Left ventricle myocardium superior (tissue), 1 donor: ENCODE measurements at places on chromosomes 4 and X. TPM values are rescaled to one million over a fixed set of nuclear protein-coding genes. Genes with fewer than 3 reads are reported as not detected.
A peak's percentile ranks its signal among the peaks of the same experiment; 100 is the strongest.

DNA sequence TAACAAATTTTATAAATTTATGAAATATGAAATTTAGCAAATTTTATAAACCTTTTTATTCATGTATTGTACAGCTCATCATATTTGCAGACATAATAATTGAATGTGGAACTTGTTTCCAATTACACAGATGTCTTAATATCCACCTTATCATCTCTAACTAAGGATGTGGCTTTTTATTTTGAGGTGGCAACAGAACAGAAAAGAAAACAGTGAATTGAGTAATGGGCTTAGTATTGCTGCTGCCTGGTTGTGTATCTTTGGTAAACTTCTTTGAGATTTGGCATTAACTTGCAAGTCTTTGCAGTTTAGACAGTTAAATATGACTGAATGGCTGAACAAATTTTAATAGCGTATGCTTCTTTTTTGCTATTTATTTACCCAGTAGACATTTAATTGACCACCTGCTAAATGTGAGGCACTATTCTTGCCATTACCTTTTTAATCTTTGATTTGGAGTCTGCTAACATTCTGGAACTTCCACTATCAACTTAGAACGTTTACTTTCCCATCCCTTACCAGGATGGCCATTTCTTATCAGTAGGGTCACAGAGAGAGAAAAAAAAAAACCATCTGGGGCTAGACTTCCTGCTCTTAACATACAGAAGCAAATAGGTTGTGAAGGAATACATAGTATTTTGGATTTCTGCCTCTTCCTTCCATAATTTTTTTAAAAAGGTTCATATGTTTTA lies 44.8 kb downstream of the CLCN3 start:
- no peak for DNase-seq

DNA sequence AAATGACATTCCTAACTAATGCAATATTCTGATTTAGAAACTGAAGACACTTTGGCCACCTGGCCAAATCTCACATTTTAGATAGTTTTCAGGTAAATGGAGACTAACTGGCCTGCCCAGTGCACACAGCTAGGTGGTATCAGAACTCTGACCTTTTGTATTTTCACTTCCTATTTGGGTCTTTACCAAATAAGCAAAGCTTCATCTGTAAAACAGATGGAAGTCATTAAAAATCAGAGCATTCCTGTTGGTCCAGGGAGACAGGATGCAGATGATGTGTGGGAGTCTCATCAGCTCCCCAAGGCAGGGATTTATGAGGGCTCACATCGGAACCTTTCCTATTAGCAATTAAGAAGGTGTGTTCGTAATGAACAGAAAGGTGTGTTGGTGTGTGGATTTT lies 57.7 kb downstream of the ARHGAP10 start:
- no peak for DNase-seq

DNA sequence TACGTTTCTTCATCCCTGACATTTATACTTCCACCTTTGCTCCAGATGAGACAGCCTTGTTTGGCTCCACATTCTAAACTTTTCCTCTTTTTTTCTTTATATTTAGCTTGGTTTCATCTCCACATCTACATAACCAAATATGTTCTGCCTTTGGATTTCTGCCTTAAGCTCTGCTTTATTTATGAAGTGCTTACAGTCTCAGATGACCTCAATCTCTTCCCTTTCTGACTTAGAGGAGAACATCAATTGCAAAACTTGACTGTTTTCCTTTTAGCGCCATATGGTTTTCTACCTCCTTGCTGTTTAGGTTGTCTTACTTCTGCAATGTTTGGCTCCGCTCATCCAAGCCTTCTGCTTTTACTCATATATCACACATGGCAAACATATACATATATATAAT lies 7.5 kb downstream of the ASB5 start:
- DNase-seq = no peak

GRCh38 chrX:153781428-153782047 lies 697 bp downstream of the SRPK3 start:
- DNase-seq = peak; percentile 59

- no peak for DNase-seq
These were observed 40.4 kb upstream of the TLR2 start for GRCh38 chr4:153643406-153644383.

DNA sequence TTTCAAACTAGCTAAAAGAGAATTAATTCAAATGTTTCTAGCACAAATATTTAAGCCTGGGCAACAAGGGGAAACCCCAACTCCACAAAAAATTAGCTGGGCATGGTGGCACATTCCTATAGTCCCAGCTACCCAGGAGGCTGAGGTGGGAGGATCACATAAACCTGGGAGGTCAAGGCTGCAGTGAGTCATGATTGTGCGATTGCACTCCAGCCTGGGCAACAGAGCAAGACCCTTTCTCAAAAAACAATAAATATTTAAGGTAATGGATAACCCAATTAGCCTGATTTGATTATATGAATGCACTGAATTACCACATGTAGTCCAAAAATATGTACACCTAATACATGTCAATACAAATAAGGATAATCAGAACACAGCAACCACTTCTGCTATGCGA lies 14.3 kb downstream of the RCHY1 start:
- DNase-seq = no peak

DNA sequence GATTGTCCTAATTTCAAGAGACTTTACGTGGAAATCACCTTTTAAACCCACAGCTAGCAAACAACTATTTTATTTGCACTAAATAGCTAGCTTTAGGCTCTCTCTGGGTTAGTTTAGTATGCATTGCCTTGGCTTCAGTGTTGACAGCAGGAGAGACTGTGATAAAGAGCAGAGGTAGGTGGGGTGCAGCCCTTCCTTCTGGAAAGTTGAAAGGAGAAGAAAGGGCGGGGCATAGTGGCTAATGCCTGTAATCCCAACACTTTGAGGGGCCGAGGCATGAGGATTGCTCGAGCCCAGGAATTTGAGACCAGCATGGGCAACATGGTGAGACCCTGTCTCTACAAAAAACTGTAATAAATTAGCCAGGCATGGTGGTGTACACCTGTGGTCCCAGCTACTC lies 29.0 kb upstream of the TMEM154 start:
- no peak for DNase-seq

DNA sequence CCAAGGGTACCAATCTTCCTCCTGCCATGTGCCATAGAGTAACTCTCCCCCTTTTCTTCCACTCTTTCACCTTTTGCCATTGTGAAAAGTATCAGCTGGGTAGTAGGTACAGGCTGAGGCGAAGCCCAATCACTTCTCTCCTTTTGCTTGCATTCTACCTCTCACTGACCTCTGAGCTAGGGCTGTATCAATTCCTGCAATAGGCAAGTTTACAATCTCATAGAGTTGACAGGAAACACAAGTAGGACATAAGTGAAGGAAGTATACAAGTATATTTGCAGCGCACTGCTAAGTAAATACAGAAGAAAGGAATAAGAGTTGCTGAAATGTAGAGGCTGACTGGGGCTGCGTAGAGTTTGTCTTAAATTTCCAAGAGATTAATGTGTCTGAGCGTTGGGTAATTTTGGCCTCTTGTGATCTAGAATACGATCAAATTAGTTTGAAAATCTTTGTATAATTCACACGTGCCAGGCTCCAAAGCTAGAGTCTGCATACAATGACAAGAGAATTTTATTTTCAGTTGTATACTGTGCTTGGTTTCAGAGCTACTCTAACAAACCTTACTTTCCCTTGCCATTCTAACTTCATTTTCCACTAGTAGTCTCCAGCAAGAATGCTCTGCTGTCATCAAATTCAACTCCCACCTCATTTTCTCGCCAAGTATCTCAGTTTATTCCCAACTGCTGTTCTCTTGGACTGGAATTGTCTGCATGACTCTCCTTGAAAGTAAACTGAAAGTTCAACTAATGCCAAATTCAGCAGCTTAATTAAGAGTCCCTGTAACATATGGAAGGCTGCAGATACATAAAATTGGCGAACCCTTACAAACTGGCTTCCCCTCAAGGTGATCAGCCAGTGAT lies 90.3 kb downstream of the ATP11C start:
- DNase-seq = no peak

GRCh38 chrX:112083624-112084326 lies 1.2 kb upstream of the TRPC5 start:
- no peak for DNase-seq

DNA sequence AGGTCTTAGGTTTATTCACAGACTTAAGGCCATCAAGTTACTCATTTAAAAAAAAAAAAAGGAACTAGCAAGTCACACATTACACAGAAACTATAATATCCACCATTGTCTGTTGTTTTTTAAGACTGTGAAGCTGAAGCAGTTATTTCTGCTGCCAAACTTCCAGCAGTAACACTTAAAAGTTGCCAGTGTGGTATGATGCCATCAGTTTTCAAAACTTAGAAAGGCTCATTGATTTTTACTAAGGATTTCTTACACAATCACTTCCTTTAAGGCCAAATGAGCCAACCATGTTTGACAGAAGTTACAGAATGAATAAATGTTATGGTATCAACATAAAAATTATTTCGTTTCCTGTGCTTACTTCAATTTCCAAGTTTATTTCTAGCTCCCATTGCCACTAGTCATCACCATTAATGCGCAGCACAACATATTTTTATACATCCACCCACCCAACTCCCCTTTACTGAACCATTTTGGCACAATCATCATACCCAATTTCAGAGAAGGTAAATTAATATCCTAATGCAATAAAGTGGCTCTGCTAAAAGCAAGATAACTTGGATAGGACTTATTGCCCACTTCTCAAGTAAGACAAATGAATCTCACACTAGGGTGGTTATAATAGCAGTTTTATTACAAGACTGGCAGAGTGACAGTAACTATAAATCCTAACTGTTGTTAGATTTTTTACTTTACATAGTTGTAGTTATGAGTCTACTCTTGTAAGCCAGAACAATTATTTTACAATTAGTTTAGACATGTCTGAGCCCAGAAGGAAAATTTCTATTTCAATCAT lies 13.1 kb downstream of the PDGFC start:
- DNase-seq = no peak

DNA sequence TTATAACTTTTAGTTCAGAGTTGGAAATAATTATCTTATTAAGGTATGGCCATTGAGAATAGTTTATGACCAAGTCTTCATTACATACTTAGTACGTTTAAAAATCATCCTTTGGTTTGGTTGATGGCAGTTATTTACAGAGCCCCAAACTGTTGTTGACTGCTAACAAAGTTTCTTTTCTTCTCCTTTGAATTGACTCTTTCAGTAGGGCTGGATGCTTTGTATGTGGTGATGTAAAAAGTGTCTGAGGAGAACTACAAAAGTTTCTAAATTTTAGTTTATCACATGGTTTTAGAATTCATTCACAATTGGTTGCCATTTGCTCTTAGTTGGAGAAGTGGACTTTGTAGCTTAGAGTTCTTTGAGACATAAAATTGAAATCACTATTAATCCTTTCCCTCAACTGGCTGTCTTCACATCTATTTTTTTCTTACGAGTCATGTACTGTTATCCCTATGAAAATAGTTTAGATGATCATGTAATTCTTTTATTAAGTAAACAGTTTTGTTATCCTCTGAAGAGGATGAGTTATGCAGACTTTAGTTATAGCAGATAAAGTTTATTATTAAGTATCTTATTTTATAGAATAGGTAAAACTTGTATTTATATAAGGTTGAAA lies 14.8 kb downstream of the PTPN13 start:
- no peak for DNase-seq

DNA sequence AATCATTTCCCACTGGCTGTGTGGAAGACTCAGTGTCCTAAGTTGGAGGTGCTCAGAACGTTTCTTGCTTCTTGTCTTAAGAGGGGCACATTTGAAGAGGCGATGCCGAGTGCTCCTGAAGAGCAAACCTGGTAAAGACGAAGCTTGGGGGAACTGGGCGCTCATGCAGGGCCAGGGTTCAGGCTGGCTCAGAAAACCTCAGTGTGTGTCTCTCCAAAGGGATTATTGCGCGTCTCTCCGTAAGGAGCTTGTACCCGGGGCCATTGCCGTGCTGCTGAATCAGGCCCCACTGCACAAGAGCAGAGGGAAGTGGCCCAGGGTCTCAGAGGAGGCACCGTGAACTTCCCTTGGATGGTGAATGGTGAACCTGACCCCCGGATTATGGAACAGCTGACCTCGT lies 44.4 kb downstream of the PSAPL1 start:
- DNase-seq = no peak

DNA sequence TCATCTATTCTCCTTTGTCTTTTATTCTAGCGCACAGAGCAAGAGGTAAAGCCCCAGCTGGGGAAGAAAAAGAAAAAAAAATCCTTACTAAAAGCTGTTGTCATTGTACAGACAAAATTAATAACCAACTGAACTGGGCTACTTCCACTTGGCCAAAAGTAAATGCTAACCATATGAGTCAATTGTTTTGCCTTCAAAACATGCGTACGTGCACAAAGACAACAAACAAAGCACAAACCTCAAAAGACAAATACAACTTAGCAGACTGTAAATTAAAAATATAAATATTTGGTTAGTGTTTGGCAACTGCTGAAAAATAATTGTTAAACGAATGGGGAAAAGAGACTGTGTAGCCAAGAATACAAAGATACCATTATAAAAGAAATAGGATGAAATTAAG lies 5.9 kb downstream of the EDA2R start:
- DNase-seq = no peak

DNA sequence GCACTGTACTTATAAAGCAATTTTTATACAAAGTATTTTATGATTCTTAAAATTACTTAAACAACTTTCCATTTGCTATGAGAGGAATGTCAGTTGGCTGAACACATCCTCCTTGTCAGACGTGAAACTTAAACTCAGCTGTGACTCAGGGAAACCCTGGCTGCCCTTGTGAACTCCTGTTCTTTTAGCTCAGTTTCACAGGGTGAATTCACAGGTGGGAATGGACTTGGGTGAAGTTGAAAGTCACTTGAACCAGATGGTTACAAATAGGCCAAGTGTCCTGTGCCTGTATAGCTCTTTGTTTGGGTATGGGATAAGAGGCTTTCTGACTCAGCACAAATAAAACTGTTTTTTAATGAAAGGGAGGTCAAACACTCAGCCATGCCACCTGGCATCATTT lies 67.4 kb upstream of the FAM47B start:
- no peak for DNase-seq

- no peak for DNase-seq
These were observed 73.2 kb downstream of the TRAPPC11 start for GRCh38 chr4:183732296-183732695.

GRCh38 chr4:111930659-111931058 lies 214.6 kb upstream of the FAM241A start:
- no peak for DNase-seq

DNA sequence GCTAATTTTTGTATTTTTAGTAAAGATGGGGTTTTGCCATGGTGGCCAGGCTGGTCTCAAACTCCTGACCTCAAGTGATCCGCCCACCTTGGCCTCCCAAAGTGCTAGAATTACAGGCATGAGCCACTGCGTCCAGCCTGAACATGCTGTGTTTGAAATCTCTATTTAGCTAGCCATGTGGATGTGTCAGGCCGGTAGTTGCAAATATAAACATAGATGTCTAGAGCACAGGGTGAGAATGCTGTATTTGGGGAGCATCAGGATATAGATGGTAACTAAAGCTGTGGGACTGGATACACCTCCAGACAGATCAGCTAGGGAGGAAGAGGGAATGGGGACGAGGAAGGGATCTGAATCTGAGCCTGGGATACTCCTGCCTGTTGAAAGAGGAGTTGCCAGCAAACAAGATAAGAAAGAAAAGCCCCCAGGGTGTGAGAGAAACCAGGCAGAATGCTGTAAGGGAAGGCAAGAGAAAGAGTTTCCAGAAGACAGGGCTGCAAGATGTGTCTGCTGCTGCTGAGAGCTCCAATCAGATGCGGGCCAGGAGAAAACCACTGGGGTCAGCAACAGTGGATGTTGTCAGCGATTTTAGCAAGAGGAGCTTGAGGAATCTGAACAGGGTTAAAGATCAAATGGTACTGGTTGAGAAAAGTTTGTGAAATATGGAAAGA lies 177.4 kb downstream of the PALLD start:
- DNase-seq = no peak

The SMIM10L2A gene
- total RNA-seq = 2.3 TPM

The ANXA3 gene
- 39.6 TPM for total RNA-seq

The CCKAR gene
- not detected for total RNA-seq

The YTHDC1 gene
- total RNA-seq = 57.1 TPM

The SATL1 gene
- total RNA-seq = not detected

The LANCL3 gene
- total RNA-seq = 0.05 TPM

The GAB3 gene
- total RNA-seq = 14.1 TPM
